WTC11 (cell line): ENCODE measurements at places on chromosomes 5 and 9.

DNA sequence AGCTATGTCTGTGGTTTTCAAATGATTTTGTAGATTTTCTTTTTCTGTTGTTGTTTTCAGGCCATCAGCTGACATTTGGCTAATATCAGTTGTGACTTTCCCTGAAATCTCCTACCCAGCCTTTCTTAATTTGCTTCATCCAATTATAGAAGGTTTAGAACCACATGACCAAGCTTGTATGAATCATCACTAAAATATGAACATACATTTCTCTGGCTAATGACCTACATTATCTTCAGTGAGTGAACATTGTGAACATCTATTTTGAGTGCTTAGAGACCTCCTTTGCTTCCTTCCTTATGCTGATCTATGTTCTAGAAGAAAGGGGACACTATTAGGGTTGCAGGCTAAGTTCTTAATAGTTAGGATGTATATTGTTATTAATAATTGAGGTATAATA lies 532.5 kb downstream of the RAB3C start:
- DNase-seq, result no peak

GRCh38 chr9:74336161-74336560 lies 161.0 kb upstream of the RORB start:
- DNase-seq, result no peak

- no peak for DNase-seq
These were observed 46.7 kb upstream of the TBC1D2 start for GRCh38 chr9:98302150-98302549.

DNA sequence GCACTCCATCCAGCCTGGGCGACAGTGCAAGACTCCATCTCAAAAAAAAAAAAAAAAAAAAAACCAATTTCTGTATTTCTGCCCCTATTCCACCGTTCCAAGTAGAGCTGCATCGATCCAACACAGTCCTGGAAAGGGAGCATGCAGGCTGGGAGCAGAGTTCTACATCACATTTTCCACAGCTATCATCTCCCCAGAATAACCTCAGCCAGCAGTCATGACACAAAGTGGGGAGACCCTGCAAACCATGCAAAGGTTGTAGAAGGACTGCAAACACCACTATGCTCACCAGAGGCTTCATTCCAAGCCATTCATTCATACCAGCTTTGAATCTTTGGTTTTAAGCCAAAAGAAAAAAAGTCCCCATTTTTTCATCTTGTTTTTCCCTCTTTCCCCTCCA lies 20.8 kb upstream of the ZNF354A start:
- DNase-seq, result no peak

DNA sequence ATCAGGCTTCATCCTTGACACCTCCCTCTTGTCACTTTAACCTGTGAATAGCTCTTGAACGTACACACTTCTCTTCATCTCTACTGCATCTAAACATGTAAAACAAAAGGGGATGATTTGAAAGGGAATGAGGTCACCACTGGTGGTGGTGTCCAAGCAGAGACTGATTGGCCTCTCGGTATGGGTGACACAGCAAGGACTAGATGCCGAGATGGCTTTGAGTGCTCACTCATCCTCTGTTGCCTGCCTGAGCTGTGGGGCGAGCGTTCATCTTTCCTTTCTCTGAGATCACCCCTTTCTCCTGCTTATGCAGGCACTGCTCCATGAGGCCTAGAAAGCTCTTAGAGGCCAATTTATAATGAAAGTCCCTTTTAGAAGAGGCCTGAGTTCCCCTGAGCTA lies 51.9 kb downstream of the SEC61B start:
- no peak for DNase-seq

GRCh38 chr5:174423558-174423957 lies 300.8 kb upstream of the MSX2 start:
- DNase-seq, result no peak

GRCh38 chr5:157877821-157878220 lies 18.9 kb upstream of the CLINT1 start:
- no peak for DNase-seq

DNA sequence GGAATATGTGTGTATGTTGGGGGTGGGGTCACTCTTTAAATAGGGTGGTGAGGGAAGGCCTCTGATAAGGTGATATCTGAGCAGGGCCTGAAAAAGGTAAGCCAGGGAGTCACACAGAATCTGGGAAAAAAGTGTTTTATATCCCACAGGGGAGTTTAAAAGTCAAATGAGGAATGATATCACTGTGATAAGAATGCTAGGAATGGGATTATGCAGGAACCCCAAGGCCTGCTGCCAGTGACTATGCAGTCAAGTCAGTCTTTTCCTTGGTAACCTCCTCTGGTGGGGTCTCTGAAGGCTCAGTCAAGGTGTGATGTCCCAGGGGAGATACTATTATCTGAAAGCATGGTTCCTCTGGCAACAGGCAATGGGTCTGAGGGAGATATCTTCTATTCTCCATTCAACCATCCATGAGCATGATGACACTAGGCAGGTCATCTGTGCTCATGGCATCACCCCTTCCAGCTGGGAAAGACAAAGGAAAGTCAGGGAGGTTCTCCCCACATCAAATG lies 53.5 kb downstream of the GRIA1 start:
- no peak for DNase-seq

GRCh38 chr9:129446828-129447550 lies 173.9 kb downstream of the C9orf50 start:
- DNase-seq, result no peak
